Stimulated activated CD8-positive, alpha-beta memory T cell treated with anti-CD3 and anti-CD28 coated beads, Interleukin-15, amount 100 ng/mL, for 4 hours (primary cell): ENCODE measurements at places on chromosomes 3 and 15.

GRCh38 chr15:68384451-68385239 is 47.3 kb downstream of the ITGA11 start:
- DNase-seq = no peak

DNA sequence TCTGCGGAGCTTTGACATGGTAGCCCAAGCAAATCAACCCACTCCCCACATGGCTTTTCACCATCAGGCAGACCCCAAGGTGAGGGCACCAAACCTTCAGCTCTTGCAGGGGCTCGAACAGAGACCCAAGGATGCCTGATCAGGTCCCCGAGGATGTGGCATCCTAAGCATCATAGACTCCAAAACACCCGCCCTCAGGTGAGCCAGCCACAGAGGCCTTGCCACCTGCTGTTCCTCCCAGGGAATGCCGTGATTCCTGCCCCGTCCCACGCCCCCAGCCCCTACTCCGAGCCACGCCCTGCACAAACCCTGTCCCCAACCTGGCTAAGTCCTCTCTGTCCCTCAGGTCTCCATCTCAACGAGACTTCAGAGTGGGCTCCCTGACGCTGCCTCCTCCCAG is 34.7 kb upstream of the SLC41A3 start:
- no peak for DNase-seq

DNA sequence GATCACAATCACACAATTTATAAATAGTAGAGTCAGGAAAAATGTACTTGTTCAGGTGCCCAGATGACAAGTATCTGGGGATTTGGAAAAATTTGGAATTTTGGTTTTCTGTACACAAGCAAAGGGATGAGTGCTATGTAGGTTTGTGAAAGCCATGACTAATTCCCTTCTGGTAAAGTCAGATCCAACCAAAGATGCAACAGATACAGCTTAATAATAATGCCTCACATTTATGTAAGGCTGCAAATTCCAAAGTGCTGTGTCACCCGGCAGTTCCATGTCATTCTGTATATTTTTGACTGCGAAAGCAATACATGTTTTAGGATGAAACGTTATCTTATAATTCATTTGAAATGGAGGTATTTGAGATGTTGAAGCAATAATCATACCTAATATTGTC is 102.7 kb upstream of the AGBL1 start:
- no peak for DNase-seq

DNA sequence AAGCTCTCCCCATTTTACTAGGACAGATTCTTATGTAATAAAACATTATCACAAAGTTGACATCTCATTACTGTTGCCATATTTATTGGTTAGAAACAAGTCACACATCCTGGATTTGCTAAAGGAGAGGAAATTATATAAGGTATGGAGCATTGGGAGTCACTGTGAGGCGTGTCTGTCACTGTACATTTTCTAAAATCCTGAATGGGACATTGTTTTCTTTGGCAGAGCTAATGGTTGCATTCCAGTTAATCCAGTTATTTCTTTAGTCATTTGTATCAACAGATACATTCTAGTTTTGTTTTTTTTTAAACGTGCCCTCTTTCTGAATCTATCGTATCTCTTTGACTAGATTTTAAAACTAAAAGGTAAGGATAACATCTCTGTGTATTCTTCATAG is 70.2 kb upstream of the MITF start:
- DNase-seq = no peak

- no peak for DNase-seq
Observed at GRCh38 chr3:34207002-34207401, 408.6 kb downstream of the PDCD6IP start.

DNA sequence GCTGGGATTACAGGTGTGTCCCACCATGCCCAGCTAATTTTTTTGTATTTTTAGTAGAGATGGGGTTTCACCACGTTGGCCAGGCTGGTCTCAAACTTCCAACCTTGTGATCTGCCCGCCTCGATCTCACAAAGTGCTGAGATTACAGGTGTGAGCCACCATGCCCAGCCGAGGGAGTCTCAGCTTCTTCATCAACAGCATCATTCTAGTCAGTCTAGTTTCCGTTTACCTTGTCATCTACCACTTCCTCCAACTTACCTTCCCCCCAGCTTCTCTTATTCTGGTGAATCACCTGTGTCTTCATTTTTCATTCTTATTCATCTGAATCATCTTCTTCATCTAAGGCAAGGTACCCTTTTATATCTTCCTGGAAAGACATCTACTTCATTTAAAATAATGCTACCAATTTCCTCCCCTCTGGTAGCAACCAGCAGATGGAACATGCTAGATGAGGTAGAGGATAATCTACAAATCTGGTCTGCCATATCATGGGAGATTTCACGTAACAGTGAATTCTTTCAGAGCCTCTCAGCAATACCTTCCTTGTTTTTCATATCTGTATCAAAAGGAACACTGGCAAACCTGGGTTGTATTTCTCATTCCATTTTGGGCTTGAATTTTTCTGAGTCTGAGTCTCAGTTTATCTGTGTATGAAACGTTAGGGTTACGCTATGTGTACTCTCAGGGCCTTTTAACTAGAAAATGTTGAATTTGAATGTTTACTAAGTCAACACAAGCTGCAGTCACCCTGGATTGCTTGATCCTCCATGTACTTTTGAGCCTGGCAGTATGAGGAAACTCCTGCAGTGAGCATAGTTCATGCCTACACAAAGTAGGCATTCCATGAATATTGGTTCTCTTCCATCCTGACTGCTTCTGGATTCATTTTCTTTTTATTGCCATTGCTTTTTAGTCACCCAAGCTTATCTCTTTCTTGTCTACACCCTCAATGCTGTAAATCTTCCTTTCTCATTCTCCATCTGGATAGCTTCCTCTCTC is 16.8 kb downstream of the LPP start:
- no peak for DNase-seq

- no peak for DNase-seq
Observed at GRCh38 chr3:129502641-129503408, 25.6 kb upstream of the RHO start.

DNA sequence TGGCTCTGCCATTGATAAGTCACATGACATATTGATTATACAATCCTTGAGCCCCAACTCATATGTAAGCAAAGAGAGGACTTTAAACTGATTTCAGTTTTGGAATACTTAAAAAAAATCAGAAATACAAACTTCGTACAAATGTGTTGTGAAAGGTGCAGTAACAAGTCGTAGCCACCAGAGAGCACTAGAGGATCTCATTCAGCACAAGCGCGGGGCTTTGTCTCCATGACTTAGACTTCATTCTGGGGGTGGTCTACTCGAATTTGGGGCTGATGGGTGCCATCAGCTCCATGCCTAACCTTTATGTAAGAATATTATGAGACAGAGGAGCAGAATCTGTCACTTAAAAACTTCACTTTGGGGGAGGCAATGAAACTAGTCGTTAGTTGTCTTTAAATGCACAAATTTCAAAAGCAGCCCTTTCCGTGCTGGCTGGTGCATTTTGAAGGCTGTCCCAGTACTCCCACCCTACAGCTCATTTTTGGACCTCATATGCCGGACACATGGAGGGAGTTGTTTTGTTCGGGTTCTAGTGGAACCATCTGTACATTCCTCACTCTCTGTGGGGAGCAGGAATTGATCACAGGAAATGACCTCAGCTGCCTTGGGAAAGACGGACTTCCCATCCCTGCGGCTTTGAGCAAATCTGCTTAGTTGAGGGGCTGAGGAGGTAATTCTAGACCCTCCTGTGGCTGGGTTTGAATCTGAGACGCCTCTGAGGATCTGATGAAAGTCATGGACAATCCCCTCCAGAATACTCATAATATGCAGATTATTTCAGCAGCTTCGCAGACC is 27.5 kb upstream of the MASP1 start:
- DNase-seq = peak; percentile 10
